Cardiac septum (tissue), 1 donor: ENCODE measurements at places on chromosomes 16 and 17. TPM values are rescaled to one million over a fixed set of nuclear protein-coding genes. Genes with fewer than 3 reads are reported as not detected.

Gene SRP68
- 53.9 TPM for total RNA-seq

Gene ODAD4
- 0.54 TPM for total RNA-seq

Gene C17orf107
- total RNA-seq: 0.46 TPM

Gene SPNS3
- total RNA-seq: 0.54 TPM

Gene CHAD
- 0.30 TPM for total RNA-seq

Gene CCL14
- 6.7 TPM for total RNA-seq

Gene CRYM
- 105 TPM for total RNA-seq
